CD4-positive, alpha-beta T cell treated with Interferon alpha-2 for 1 hour (primary cell): ENCODE measurements at places on chromosomes 11 and 22.

DNA sequence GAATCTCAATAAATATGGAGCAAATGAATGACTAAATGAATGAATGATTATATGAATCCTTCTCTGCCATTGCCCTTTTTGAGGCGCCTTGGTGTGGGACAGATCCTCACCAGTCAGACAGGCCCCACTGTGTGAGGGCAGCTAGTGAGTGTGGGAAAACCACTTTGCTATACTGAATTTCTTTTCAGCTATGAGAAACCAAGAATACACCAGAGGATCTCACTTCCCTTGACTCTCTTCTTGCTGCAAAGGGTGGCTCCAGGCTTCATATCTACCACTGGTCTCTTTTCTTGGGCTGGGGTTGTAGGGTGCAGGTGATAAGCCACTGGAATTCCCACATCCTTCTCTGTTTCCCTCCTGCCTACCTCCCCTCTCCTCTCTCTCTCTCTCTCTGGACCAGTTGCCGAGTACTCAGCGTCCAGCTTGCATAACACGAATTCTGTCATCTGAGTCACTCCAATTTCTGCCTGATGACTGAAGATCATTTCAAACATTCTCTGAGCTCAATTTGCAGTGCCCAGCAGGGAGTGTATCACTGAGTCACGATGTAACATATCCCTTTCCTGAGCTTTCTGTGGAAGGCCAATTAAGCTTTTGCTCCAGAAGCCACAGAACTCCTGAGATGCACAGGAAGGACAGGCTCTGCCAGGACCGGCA, 304.3 kb upstream of the NCAM1 start:
- DNase-seq, result no peak

DNA sequence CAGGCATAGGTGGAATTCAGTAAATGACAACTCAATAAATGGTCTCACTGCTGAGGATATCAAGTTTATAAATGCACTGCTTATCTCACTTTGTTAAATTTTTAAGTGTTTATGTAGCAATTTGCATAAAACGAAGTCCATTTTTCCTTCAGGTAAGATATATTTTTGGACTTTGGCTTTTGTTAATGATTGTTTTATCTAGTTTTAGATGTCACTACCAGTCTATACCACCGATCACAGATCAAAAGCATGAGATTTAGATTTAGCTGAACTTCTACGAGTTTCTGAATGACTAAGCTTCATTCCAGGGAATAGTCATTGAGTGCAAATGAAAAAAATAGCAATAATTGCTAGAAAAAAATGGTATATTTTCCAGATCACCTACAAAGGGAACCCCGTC, 12.8 kb upstream of the SLC5A12 start:
- no peak for DNase-seq

DNA sequence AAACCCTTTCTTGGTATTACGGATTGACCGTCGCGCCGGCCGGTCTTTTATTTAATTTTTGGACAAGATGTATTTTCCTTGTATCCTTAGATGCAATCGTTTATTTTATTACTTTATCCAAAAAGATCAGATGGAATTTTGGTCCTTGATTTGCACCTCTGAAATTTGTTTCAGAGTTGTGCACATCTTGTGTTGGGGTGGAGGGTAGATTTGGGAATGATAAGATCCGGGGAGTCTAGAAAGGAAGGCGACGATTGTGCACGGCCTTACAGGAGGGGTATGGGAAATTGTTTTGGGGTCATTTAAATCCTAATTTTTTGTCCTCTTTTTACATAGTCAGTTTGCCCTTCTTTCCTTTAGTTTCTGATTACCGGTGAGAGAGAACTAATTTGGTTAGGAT, 1.4 kb downstream of the KDM2A start:
- DNase-seq, result no peak

- DNase-seq, result no peak
Observed at GRCh38 chr22:23080613-23081290, 10.4 kb downstream of the GNAZ start.

DNA sequence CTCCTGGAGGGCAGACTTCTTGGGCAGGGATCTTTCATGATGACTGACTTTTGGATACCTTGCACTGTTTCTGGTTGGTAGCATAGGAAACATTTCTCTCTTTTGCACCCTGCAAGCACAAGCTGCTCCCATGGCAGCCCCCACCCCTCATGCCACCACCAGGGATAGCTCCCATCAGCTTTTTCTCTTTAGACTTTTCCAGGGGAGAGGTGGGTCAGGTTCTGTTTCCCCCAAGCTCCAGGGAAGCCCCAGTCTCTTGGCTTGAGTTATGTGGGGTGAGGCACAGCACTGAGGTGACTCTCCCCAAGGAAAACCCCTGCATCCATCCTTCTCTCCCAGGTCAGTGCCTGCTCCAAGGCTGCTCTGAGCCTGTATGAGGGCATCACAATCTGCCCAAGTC, 22.5 kb downstream of the LRRC32 start:
- no peak for DNase-seq

- DNase-seq, result no peak
Observed at GRCh38 chr11:116172156-116172555, 600.6 kb downstream of the BUD13 start.

DNA sequence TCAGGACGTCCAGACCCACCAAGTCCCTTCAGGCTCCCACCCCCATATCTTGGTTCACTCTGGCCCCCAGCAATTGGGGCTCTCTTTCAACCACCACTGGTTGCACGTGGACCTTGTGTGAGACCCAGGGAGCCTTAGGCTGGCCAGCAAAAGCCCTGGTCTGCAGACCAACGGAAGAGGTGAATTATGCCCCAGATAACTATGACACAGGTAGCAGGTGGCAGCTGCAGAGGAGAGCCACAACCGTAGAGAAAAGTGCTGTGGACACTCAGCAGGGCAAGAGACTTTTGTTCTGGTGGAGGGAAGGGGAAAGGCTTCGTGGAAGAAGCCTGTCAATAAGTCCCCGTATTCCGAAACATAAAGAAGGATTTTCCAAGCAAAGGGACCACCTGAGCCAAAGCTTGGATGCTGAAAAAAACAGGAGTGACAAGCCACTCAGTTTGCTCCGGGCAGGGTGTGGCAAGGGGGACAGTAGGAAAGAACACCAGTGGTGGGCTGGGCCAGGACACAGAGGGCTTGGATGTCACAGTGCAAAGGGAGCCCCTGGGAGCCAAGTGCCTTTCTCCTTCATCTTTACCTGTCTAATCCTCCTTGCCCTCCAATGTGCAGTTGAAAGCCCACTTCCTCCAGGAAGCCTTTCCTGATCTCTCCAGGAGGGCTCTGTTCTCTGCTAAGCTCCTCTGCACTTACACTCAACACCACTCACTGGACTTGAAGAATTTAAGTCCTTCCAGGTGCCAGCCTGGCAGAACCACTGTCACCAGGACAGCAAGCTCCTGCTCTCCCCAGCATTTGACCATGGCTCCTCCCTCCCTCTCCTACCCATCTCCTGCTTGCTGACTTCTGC, 264.7 kb downstream of the BUD13 start:
- no peak for DNase-seq

DNA sequence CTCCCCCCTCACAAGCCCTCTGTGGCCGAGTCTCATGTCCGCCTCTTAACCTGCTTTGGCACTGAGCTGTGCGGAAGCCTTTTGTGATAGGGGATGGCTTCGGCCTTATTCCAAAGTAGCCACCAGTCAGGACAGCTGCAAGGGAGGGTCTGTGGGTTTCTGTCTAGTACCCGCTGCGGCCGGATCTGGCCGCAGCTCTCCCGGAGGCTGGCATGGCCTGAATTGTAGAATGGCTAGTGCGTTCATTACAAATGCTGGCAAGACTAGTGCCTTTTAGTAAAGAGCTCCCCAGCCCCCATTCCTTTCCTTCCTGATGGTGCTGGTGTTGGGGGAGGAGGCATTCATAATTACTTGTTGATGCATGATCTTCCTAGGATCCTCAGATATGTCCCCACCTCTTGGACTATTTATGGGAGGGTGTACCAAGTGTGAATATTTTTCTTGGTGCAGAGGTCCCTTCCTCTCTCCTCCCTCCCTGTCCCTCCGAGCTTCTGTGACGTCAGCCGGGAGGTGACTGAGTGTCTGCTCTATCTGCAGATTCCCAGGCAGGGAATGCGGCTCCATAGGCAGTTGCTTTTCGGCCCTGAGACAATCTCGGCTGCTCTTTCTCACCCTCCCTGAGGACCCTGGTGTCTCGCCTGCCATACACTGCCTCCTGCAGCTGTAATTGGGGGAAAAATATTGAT, 108.7 kb upstream of the E2F8 start:
- DNase-seq, result no peak

- DNase-seq, result no peak
Observed at GRCh38 chr11:111778047-111778558, 11.9 kb upstream of the PPP2R1B start.
